ENCODE measurements at places on chromosomes 1 and 21. TPM values are rescaled to one million over a fixed set of nuclear protein-coding genes. Genes with fewer than 3 reads are reported as not detected.

LRRN2 gene
- not detected for total RNA-seq

RAB3B gene
- not detected for total RNA-seq

LAMB3 gene
- total RNA-seq, result 20.9 TPM

HOOK1 gene
- total RNA-seq, result not detected

KLHDC7A gene
- 0.22 TPM for total RNA-seq

CPT2 gene
- 16.0 TPM for total RNA-seq

OR2L13 gene
- not detected for total RNA-seq

Data from subcutaneous adipose tissue (tissue), 4 donors.